ENCODE measurements at places on chromosomes 16 and 17.
A peak's percentile ranks its signal among the peaks of the same experiment; 100 is the strongest.

- DNase-seq: no peak
Measured at GRCh38 chr17:34452769-34453168, 89.7 kb upstream of the CCL1 start.

DNA sequence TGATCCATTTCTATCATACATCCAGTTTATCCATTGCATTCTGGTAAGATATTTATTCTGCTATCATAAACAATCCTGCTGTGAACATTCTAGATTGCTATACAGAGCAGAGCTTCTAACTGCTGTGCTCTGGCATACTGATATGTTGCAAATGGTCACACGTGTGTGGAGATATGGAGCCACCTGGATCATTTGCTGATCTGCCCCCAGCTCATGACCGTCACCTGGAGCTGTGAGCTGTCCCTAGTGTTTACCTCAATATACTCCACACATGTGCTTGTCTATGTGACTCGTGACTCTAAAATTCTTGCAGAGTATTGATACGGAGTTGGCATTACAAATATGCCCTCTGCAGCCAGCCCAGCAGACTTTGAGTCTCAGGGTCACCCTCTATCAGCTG is 164.5 kb upstream of the ZFHX3 start:
- DNase-seq: no peak

DNA sequence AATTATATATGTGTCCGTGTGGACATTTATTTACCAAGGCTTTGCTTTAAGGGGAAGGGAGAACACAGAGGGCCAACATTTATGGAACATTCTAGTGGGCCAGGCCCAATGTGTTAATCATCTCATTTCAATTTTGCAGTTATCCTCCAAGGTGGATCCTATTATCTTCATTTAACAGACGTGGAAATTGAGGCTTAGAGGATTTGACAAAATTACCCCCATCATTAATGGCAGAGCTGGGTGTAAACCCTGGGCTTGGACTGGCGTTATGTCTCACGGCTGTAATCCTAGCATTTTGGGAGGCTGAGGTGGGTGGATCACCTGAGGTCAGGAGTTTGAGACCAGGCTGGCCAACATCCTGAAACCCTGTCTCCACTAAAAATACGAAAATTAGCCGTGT is 26.4 kb downstream of the PITPNC1 start:
- no peak for DNase-seq

DNA sequence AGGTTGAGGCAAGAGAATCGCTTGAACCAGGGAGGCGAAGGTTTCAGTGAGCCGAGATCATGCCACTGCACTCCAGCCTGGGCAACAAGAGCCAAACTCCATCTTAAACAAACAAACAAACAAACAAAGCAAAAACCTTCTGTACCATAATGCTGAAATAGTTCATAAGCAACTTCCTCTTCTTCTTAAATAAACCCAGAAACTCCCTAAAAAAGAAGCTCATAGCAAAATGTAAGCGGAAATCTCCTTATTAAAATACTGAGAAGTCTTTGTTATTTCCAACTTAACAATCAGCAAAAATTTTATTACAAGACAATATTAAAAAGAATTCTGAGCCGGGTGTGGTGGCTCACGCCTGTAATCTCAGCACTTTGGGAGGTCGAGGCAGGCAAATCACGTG is 82.8 kb downstream of the FBXL20 start:
- no peak for DNase-seq

DNA sequence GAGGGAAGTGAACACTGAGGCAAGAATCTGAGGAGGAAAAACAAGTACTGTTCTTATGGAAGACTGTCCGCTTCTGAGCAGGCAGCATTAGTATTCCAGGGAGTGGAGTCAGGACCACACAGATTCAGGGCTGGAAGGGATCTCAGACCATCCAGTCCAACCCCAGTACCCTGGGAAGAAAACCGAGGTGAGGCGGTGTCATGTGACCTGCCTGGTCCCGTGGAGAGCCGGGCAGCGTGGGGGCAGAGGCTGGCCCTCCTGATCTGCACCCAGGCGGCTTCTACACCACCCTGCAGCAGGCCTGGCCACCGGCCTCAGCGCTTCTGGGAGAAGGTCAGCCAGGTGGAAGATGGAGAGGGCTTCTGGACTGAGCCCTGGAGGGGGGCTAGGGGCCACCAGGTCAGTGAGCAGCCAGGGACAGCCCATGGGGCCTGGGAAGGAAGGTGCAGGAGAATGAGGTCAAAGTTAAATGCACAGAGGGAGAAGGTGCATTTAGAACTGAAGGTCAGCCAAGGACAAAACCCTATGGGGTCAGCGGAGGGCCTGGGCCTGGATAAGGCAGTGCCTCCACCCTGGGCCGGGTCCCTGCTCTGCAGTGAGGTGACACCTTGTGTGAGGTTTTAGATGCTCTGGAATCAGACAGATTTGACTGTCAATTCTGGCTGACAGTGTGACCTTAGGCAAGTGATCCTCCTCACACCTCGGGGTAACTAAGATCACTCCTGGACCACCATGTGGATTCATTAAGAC is 45.9 kb downstream of the VAC14 start:
- DNase-seq: no peak

DNA sequence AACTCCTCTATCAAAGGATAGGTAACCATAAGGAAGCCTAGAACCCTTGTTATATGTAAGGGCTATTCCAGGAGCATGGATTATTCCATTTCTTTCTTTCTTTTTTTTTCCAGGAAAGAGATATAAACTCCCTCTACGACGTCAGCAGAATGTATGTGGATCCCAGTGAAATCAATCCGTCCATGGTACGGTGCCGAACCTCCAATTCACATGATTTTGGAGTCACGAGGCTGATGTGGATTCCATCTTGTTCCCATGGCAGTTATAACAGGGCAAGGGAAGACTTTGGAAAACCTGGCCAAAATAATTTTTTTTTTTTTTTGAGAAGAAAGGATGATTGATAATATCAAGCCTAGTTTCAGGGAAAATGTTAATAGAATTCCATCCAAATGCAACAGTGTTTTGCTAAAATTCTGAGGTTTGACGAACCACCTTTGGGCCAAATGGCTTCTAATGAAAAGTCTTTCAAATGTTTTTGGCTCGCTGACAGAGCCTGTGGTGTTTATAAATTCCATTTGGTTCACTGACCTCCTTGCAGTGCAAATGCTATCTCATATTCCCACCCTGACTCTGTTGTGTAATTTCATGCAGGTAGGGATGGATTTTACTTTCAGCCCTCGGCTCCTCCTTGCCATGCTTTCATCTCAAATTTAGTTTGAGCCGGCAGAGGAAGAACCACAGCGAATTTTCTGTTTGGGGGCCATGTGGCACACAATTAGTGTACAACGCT is 90.0 kb downstream of the SDR42E1 start:
- DNase-seq: no peak

DNA sequence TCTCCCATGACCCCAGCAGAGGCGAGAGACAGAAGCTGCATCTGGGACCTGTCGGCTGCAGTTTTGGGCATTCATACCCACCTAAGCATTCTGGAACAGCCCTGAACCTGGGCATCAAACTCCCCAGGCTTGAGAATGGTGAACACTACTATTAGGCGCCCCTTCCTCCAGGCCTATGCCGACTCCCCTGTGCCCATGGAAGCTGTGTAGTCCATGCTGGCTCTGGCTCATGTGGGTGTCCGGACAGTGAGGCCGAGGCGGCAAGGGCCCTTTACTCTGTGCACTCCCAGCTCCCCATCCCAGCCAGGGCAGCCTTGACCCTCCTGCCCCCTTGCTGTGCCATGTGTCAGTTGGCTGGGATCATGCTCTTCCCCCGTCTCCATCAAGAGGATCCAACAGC is 89.0 kb upstream of the TOB1 start:
- no peak for DNase-seq

- no peak for DNase-seq
Measured at GRCh38 chr17:55510986-55511721, at the start of gene SMIM36. TSS of gene SMIM36 (minus strand) at chr17:55511452.

GRCh38 chr16:86494039-86494564 is 16.2 kb upstream of the FOXF1 start:
- no peak for DNase-seq

DNA sequence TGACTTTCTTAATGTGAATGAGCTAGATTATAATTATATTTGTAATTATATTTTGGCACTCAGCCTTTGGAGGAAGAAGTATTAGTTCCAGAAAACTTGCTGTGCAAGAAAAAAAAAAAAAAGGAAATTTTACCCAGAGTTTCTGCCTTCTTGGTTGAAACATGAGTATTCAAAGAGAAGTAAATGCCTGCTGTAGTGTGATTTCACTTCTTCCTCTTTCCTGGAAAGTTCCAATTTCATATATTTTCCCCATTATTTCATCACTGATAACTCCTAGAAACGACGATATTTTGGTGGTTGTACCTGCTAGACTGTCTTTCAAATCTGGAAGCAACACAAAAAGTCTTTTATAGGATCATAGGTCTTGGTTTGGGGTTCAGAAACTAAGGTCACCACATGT is 20.4 kb upstream of the MPHOSPH6 start:
- no peak for DNase-seq

- no peak for DNase-seq
Measured at GRCh38 chr17:9676820-9677310, 31.5 kb downstream of the USP43 start.

GRCh38 chr17:31803494-31804213 is 55.4 kb downstream of the COPRS start:
- no peak for DNase-seq

DNA sequence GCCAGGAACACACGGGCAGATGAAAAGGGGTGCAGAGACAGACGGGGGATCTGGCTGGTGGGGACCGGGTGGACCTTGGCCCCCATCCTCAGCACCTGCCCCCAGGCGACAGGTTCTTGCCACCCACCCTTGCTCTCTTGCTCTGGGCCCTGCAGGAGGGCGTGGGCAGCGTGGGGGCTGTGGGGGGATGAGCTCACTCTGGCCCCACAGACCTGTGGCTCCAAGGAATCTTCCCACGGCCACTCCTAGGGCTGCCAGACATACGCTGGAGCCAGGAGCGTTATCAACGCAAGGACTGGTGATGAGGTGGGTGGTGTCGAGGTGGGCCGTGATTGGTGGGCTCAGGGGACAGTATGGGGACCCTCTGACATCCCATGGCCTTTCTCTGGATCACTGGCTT is 6.3 kb downstream of the CTRB1 start:
- DNase-seq: no peak

GRCh38 chr17:36597866-36598777 is 3.3 kb upstream of the MRM1 start:
- DNase-seq: no peak

- DNase-seq: no peak
Measured at GRCh38 chr16:24973809-24974461, 41.2 kb downstream of the ARHGAP17 start.

DNA sequence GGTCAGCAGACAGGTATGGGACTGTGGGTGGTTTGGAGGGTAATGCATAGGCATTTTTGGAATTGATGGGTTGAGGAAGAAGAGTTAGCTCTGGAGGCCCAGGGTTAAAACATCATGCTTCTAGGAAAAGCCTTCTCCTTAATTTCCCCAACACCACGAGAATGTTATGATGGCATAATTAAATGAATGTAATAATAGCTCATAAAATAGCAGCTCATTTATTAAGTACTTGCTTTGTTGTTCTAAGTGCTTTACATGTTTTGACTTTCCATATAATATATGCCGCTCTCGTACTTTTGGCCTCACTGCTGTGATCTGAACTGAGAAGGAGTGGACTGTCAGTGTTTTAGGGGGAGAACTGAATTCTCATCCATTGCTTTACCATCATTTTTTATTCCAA is 14.3 kb downstream of the LIMD2 start:
- DNase-seq: no peak

- no peak for DNase-seq
Measured at GRCh38 chr17:40323391-40324381, 14.7 kb downstream of the RARA start.

- peak; percentile 52 for DNase-seq
Measured at GRCh38 chr16:1378804-1379303, 27.1 kb downstream of the GNPTG start.

All from AG09319 (cell line).